ENCODE measurements at places on chromosomes 3 and 15.

GRCh38 chr3:38487323-38487722, 8.8 kb upstream of the EXOG start:
- DNase-seq = no peak

DNA sequence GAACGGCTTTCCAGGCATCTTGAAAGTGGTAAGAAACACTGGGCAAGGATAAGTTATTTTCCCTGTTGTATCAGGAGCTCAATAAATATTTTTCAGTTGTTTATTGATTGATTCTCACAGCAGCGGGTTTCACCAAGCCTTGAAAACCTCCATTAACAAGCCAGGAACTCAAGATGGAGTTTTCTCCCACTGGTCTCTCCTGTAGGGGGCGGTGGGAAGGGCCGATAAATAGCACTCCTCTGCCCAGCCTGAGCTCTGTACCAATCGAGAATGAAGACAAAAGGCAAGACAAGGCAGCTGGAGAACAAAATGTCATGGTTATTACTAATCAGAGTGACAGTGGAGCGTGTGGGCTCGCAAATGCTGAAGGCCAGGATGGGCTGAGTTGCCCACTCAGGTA, 7.4 kb downstream of the HRH1 start:
- no peak for DNase-seq

DNA sequence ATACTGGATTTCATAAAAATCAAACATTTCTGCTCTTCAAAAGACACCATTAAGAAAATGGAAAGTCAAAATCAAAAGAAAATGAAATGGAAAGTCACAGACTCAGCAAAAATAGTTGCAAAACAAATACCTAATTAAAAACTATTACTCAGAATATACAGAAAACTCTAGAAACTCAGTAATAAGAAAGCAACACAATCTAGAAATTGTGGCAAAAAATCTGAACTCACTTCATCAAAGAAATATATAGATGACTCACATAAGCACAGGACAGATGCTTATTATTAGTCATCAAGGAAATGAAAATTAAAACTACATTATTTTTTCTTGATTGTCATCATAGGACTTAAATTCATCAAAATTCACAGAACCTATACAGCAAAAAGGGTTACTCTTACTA, 430.0 kb downstream of the SHQ1 start:
- DNase-seq = peak; percentile 33

- DNase-seq = peak; percentile 63
These were observed 37.5 kb upstream of the CHST2 start for GRCh38 chr3:143081844-143082778.

DNA sequence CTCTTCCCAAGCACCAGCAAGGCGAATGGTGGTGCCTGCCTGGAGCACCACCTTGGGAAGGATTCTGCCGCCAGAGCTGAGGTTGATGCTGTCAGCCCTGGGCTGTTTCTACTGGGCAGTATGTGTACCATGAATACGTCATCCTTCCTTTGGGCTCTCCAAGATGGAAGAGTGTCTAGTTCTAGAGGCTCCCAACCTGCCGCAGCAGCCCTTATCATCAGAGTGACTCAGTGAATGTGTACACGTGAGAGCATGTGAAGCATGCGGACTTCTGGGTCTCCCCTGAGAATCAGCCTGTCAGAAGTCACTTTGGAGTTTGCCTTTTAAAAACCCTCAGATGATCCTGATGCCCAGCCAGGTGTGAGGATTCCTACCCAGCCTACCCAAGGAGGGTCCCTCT, 20.9 kb downstream of the PLA2G4D start:
- no peak for DNase-seq

GRCh38 chr15:70580958-70581357, 182.4 kb downstream of the UACA start:
- DNase-seq = no peak

- DNase-seq = no peak
These were observed 4.1 kb downstream of the OR4F6 start for GRCh38 chr15:101807345-101807945.

- DNase-seq = no peak
These were observed 129.7 kb upstream of the ROPN1 start for GRCh38 chr3:124121379-124122312.

DNA sequence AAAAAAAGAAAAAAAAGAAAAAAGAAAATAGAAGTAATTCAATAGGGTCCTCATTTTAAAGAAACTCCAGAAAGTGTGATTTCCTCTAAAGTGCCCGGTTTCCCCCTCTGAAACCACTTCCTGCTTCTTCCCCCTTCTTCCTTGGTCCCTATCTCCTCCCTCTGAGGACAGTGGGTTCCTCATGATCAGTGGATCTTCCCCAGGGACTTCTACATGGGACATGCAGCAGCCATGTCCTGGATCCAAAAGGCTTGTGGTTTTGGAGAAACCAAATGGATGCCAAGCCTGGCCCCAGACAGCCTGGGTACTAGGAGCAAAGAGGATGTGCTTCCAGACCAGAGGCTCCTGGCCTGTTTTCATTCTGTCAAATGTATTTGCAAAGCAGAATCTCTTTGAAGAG, 26.6 kb upstream of the SMAD6 start:
- DNase-seq = peak; percentile 43

GRCh38 chr3:194407423-194407822, 8.4 kb upstream of the GP5 start:
- DNase-seq = no peak

DNA sequence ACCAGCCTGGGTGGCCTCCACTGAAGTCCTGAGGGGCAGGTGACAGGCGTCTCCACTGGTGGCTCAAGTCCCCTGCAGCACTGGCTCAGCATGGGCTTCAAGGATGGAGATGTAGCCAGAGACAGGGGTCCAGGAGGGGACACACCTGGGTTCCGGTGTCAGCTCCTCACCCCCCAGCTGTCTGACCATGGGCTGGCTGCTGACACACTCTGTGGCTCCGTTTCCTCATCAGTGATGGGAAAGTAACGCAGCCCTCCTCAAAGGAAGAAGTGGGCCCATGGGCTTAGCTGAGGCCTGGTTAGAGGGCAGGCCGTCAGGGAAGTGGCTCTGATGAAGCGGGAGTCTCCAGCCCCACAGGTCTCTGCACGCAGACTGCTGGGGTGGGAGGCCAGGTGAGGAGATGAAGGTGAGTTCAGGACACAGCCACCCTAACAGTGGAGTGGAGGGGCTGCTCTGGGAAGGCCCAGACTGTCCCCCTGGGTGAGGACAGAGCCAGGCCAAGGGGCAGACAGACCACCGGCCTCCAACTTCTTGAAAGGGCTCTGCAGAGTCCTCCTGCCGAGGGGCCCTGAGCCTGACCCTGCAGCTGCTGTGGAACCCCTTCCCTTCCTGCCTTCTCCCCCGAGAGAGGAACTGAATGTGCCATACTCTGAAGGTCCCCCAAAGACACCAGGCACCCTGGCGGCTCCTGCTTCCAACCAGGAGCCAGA, 24.0 kb downstream of the PSTPIP1 start:
- DNase-seq = peak; percentile 54

DNA sequence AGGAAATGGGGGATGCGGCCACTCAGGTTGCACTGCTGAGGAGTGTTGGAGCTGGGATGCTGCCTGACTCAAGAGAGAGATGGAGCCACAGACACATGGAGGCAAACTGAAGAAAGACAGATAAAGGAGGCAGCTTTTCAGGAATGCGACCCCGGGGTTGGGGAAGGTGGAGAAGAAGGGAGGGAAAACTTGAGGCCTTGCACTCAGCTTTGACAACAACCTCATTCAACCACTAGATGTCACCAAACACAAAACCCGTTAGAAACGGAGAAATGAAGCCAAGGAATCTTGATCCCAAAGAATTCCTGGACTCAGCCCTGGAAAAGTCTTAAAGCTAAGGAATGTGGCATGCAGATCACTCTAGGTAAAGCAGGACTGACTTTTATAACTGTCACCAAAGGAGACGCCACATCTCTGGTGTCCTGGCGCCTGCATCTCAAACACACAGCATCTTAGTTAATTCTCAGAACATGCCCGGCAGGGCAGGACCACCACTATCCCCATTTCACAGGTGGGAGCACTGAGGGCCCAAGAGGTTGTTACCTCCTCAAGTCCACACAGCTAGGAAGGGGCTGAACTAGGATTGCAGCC, 59.6 kb upstream of the LMCD1 start:
- DNase-seq = peak; percentile 27

- no peak for DNase-seq
These were observed 156.2 kb downstream of the CLSTN2 start for GRCh38 chr3:140091143-140091542.

DNA sequence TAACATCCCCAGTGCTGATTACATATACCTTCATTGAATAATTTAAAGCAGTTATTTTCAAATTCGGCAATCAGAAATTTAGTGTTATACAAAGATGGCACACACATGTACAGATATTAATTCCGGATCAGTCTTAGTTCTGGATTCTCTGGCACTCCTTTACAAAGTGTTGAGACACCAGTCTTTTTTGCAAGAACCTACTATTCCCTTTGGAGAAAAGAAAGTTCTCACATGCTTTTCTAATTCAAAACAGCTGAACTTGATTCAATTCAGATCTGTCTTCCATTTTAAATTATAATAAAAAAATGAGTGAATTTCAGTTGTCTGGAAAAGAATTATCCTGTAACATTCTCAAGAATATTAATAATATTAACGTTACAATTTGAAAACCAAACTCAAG, 20.4 kb downstream of the CCDC191 start:
- no peak for DNase-seq

All from suppressor macrophage treated with lipopolysaccharide for 4 hours (primary cell).